Activated B cell treated with CpG ODN at 0.5 μM for 24 hours (primary cell): ENCODE measurements at places on chromosomes 1 and 21. TPM values are rescaled to one million over a fixed set of nuclear protein-coding genes. Genes with fewer than 3 reads are reported as not detected.

The RHD gene
- not detected in 2 replicates for total RNA-seq

The GJA8 gene
- total RNA-seq = not detected in 2 replicates

The UBE2U gene
- total RNA-seq = not detected in 2 replicates

The IGSF3 gene
- 6.8 and 7.2 TPM in 2 replicates for total RNA-seq

The PTPN14 gene
- total RNA-seq = 0.02 TPM in 1 of 2 replicates, not detected in the other

The AKNAD1 gene
- total RNA-seq = not detected in 2 replicates

The CRNN gene
- not detected in 2 replicates for total RNA-seq

The SPRR3 gene
- not detected in 2 replicates for total RNA-seq

The ADGRB2 gene
- total RNA-seq = 6.3 and 6.5 TPM in 2 replicates

The ASTN1 gene
- not detected in 2 replicates for total RNA-seq

The C1orf21 gene
- total RNA-seq = 0.05 and 0.09 TPM in 2 replicates

The RBM11 gene
- 1.6 TPM in 2 replicates for total RNA-seq

The ATAD3A gene
- 26.1 and 32.4 TPM in 2 replicates for total RNA-seq

The NPHS2 gene
- total RNA-seq = not detected in 2 replicates

The OR2L8 gene
- not detected in 2 replicates for total RNA-seq

The CA6 gene
- total RNA-seq = not detected in 2 replicates

The ZNF496 gene
- 15.0 and 21.2 TPM in 2 replicates for total RNA-seq

The IL19 gene
- total RNA-seq = not detected in 2 replicates

The EPHA8 gene
- not detected in 2 replicates for total RNA-seq

The IQCC gene
- total RNA-seq = 3.5 and 4.2 TPM in 2 replicates

The KCNJ9 gene
- not detected in 2 replicates for total RNA-seq

The RBM34 gene
- total RNA-seq = 122 and 128 TPM in 2 replicates

The PDE4B gene
- 71.5 and 84.1 TPM in 2 replicates for total RNA-seq

The PEF1 gene
- total RNA-seq = 58.0 and 61.1 TPM in 2 replicates

The FCRL3 gene
- total RNA-seq = 87.7 and 97.1 TPM in 2 replicates

The ACTL8 gene
- total RNA-seq = not detected in 2 replicates

The PRKAB2 gene
- total RNA-seq = 9.8 and 10.5 TPM in 2 replicates

The HCRTR1 gene
- not detected in 2 replicates for total RNA-seq

The VASH2 gene
- 0.07 and 0.17 TPM in 2 replicates for total RNA-seq

The RPS27 gene
- total RNA-seq = 3,463 and 4,673 TPM in 2 replicates

The OLIG2 gene
- total RNA-seq = not detected in 2 replicates

The VAMP4 gene
- total RNA-seq = 9.0 and 10.5 TPM in 2 replicates

The MYOM3 gene
- total RNA-seq = not detected in 2 replicates

The KIF17 gene
- not detected in 2 replicates for total RNA-seq

The TCHHL1 gene
- total RNA-seq = not detected in 2 replicates

The CD247 gene
- 1.0 and 2.1 TPM in 2 replicates for total RNA-seq

The CD5L gene
- 0.20 TPM in 1 of 2 replicates, not detected in the other for total RNA-seq

The ETV3L gene
- 0.29 TPM in 1 of 2 replicates, not detected in the other for total RNA-seq

The FCN3 gene
- total RNA-seq = not detected in 2 replicates

The FAM72C gene
- 0.27 and 0.49 TPM in 2 replicates for total RNA-seq

The TMEM82 gene
- not detected in 2 replicates for total RNA-seq

The GUCA2B gene
- not detected in 2 replicates for total RNA-seq

The OPRD1 gene
- not detected in 2 replicates for total RNA-seq

The ADAMTS5 gene
- not detected in 2 replicates for total RNA-seq

The HSD3B2 gene
- total RNA-seq = not detected in 2 replicates

The HPCAL4 gene
- not detected in 2 replicates for total RNA-seq

The PTGER3 gene
- total RNA-seq = 0.22 TPM in 1 of 2 replicates, not detected in the other

The TARS2 gene
- 42.6 and 50.7 TPM in 2 replicates for total RNA-seq

The ITLN2 gene
- not detected in 2 replicates for total RNA-seq

The LIN28A gene
- total RNA-seq = not detected in 2 replicates

The GLMN gene
- total RNA-seq = 11.1 and 14.7 TPM in 2 replicates

The MXRA8 gene
- total RNA-seq = 0.07 and 0.16 TPM in 2 replicates

The FNDC5 gene
- total RNA-seq = 0.55 and 1.4 TPM in 2 replicates

The TMEM269 gene
- 0.20 and 0.31 TPM in 2 replicates for total RNA-seq

The LAPTM5 gene
- total RNA-seq = 726 and 766 TPM in 2 replicates

The PCAT6 gene
- 0.67 and 0.83 TPM in 2 replicates for total RNA-seq

The FMO2 gene
- not detected in 2 replicates for total RNA-seq
